ENCODE measurements at places on chromosomes 12 and 14.

GRCh38 chr14:105616802-105617192 is 90.4 kb downstream of the TMEM121 start:
- no peak for DNase-seq

DNA sequence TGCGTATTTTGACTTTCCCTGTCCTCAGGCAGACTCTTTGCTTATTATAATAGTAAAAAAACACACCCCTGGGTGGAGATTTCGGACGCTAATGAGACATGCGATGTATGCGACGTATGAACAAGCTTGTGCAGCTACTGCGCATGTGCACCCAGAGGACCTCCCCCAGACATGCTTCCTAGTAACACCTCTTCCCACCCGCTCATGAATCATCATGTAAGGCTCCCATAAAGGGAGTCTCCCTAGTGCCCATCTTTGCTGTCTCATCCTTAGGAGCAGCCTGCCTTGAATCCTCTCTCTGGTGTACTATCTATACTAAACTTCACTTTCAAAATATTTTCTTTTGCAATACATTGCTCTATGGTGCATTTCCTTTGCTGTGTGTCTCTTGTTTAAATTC is 210.1 kb downstream of the TMEM132D start:
- no peak for DNase-seq

- DNase-seq: peak; percentile 92
Measured at GRCh38 chr14:50045039-50045711, 71.2 kb downstream of the VCPKMT start.

DNA sequence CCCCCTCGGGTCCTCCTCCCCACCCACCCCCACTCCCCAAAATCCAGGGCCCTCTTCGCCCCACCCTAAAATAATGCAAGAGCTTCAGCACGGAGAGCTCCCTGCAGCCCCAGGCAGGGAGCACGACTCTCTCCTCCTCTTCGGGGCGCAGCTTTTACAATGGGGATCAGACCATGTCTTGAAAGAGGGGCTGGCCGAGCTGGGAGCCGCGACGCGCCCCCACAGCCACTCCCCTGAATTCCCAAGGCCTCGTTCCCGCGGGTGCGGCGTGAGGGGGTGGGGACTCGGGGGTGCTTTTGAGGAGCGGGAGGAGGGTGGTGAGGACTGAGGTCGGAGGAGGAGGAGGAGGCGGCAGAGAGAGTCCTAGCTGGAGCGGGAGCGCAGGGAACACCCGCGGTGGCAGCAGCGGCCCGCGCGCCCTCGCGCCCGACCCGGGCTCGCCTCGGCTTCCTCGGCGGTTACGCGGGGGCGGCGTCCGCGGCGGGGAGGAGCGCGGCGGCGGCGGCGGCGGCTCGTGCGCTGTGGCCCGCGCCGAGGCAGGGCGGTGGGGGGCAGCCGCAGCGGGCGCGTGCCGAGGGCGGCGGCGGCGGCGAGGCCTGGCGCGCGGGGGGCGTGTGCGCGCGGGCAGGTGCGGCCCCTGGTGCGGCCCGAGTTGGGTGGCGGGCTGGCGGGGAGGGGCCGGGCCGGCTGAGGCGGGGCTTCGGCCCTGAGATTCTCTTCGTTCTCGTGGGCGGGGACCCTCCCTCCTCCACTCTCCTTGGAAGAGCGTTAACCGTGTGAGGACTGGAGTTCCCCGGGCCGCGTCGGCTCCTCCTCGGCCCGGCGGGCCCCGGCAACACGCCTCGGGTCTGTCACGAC is at the start of gene ANKS1B:
TSS of gene ANKS1B (minus strand) at position 666 of the 858 bp plus-strand sequence. CDS start 699 bp downstream, outside the sequence.
- DNase-seq: peak; percentile 21

- peak; percentile 49 for DNase-seq
Measured at GRCh38 chr12:52442600-52443061, 8.5 kb upstream of the KRT75 start.

- DNase-seq: no peak
Measured at GRCh38 chr14:99760817-99761216, 32.4 kb upstream of the EML1 start.

- no peak for DNase-seq
Measured at GRCh38 chr14:59377491-59377890, 87.7 kb downstream of the GPR135 start.

DNA sequence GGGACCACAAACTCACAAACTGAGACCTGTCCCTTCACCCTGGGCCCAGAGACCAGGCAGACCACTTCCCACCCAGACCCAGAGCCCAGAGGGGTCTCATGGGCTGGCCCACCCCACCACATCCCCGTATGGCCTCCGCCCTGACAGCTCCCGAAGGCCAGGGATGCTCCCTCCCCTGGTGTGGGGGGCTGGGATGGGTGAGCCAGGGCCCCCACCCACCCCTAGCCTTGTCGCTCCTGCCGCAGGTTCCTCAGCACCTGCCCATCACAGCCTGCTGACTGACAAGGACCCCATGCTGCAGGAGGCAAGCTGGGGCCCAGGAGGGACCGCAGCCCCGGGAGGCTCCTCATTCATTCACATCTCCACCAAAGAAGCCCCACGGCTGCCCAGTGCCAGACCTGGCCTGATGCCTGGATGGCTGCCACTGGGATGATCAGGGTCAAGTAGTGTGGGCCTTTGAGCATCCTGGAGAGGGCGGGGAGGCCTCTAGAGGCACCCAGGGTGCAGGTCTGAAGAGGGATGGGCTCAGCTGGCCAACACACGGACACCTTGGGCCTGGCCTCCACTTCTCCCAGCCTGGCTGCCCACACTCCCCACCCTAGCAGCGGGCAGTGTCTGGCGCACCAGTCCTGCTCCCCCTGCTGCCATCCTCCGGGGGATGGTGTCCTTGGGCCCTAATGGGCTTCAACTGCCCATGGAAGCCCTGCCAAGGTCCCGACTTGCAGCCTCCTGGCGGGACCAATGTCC is 24.7 kb upstream of the GPR132 start:
- no peak for DNase-seq

GRCh38 chr14:87628780-87629179 is 364.2 kb downstream of the GALC start:
- no peak for DNase-seq

GRCh38 chr14:73267474-73267873 is 30.2 kb downstream of the PAPLN start:
- no peak for DNase-seq

DNA sequence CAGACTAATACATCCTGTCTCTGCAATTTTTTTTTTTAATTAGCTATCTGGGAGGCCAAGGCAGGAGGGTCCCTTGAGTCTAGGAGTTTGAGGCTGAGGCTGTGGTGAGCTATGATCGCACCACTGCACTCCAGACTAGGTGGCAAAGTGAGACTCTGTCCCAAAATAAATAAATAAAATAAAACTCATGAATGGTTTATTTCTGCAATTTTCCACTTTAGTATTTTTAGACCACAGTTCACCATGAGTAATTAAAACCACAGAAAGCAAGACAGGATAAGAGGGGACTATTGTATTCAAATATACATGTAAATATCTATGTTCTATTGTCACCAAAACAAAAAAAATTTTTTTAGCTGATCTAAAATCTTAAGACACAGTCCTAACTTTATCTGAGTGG is 17.8 kb downstream of the TAOK3 start:
- no peak for DNase-seq

- DNase-seq: no peak
Measured at GRCh38 chr12:2652011-2652400, 142.8 kb upstream of the FKBP4 start.

DNA sequence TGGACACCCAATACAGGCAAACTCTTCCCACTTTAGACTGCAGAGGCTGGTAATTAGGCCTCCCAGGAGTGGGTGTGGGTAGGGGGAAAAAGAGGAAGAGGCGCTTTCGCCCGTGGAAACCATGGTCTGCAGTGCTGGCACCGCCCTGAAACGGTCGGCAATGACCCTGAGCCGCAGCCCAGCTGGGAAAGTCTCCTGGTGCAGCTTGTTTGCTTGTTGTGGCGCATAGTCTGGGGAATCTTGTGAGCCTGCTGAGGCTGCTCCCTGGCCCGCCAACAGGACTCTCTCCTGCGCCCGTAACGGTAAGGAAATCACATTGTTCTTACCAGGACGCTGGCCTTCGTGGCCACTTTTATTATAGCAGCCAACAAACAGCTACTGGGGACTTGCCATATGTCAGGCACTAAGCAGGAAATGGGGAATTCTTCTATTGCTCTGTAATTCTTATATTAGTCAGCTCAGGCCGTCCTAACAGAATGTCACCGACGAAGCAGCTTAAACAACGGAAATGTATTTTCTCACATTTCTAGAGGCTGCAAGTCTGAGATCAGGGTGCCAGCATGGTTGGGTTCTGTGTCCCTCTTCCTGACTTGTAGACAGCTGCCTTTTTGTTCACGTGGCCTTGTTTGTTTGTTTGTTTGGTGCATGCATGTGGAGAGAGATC is 52.5 kb upstream of the RIN3 start:
- DNase-seq: peak; percentile 58

GRCh38 chr14:100822532-100823296 is 3.2 kb upstream of the MEG3 start:
- DNase-seq: no peak

- no peak for DNase-seq
Measured at GRCh38 chr14:38971258-38971921, 131.6 kb downstream of the SEC23A start.

- DNase-seq: no peak
Measured at GRCh38 chr12:571795-572531, 91.3 kb downstream of the NINJ2 start.

DNA sequence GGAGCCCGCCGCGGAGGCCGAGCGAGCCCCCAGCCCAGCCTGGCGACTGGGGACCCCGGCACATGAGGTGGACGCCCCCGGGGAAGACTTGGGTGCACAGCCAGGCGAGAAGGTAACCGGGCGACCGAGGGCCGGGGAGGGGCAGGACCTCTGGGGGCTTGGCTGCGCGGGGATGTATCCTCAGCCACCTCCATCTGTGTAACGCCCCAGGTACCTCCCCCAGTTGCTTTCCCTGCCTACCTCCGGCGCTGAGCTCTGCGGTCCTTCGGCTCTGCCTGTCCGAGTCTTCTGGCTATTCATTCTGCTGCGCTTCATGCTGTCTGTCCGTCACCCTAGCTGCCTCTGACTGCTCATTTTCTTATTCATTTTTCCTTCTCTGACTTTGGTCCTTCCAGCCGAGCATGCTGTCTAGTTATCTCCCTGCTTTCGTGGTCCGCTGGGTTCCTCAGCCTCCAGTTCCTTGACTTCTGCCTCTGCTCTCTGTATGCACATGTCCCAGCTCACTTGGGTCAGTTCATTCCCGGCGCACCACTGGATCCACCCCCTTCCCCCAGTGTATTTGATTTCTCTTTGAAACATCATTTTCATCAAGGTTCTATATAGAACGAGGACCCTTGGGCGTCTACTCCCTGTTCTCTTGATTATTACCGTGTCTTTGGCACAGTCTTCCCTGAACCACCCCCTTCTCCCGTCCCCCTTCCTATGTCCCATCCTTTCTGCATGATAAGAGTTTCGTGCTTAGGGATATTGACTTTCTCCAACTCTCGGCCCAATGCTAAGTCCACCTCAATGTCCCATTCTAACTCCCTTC is 612 bp downstream of the PHC1 start:
- DNase-seq: peak; percentile 34

DNA sequence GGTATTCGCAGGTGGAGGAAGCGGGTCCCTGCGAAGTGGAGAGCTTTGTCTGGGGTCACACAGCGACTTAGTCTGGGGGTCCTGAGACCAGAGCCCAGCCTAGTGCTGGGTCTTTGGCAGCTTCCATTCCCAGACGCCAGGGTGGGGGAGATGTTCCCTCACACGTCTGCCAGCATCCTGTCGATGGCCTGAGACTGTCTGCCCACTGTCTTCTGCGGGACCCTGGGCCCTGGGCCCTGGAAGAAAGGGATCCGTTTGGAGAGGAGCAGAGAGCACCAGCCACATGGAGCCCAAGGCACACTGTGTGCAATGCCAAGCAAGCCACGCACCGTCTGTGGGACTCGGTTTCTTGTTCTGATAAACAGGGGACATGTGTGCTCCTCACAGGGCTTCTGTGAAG is 197.2 kb downstream of the KIF26A start:
- DNase-seq: no peak

GRCh38 chr12:54437243-54437642 is 18.2 kb upstream of the ITGA5 start:
- DNase-seq: no peak

Measured in fibroblast of the aortic adventitia (primary cell).